Stimulated activated CD8-positive, alpha-beta memory T cell treated with anti-CD3 and anti-CD28 coated beads, Interleukin-2, amount 100 ng/mL, for 1 hour (primary cell): ENCODE measurements at places on chromosomes 1 and 21.

- no peak for DNase-seq
Measured at GRCh38 chr21:39182484-39183271, 573 bp downstream of the PSMG1 start.

GRCh38 chr1:1672181-1672965, 13.6 kb upstream of the CDK11B start:
- no peak for DNase-seq

GRCh38 chr1:72097851-72098570, 184.3 kb downstream of the NEGR1 start:
- no peak for DNase-seq

- no peak for DNase-seq
Measured at GRCh38 chr1:225711236-225711937, 58.5 kb upstream of the ENAH start.

GRCh38 chr1:17527036-17527914, 12.2 kb upstream of the ARHGEF10L start:
- DNase-seq = no peak

DNA sequence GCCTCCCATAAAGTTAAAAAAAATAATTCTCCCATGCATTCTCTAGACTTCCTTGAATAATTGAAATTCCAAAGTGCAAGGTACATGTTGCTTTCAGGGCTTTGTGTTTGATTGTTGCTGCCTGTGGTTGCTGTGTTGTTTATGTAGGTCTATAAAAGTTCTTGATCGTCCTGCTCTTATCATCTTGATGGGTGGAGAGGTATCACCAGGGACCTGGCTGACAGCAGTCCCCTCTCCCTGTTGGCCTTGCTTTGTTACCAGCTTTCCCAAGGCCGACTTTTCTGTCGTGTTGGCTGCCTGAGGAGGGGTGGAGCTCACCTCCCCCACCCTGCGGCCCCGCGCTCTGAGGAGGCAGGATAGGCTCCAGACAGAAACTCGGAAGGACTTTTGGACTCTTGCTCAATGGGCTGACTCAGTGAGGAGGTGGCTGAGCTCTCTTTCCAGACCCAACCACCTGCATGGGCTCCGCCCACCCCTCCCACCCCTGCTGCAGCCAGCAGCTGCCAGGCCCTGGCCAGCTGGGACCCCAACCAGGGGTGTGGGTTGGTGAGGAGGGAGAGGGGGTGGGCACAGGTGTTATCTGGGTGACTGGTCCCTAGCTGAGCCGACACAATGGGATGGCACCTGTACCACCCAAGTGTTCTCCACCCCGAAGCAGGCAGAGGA, 2.0 kb downstream of the INAVA start:
- no peak for DNase-seq

DNA sequence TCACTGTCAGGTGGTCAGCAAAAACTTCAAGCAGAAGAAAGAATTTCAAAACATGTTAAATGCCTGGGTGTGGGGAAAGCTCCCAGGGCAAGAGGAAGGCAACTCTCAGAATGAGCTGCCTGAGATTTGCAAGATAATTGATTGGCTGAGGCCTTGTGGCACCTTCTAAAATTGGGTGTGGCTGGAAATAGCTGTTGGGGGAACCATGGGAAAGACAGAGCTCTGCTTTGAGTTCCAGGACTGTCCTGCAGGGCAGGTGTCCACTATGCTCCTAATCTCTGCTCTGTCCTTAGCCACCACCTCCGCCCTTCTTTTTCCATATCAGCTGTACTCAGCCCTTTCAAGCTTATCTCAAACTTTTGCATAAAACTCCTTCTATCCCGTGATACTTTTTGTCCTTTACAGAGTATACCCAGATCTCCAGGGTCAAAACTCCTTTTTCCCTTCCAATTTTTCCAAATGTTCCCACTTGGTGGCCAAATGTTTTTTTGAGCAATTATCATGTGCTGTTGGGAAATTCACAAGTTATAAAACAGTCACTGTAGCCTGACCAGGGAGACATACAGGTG, 23.8 kb upstream of the PPP2R5A start:
- no peak for DNase-seq

- DNase-seq = no peak
Measured at GRCh38 chr1:86858524-86859261, 55.2 kb downstream of the SELENOF start.

DNA sequence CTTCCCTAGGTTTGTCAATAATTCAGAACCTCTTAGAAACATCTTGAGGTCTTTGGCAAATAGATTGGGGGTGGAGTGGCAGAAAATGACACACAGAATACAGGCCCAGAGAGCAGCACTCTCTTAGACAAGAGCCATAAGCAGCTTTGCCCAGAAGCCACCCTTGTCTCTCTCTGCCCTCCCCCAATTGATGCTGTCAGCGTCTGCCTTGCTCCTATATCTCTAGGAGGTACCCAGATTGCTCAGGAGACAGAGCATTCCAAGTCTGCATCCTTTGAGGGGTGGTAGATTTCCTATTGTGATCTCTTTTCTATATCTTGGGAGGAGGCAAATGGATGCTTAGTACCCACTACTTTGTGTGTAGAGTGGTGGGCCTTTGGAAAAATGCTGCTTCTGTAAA, 1.8 kb downstream of the RGL1 start:
- no peak for DNase-seq

DNA sequence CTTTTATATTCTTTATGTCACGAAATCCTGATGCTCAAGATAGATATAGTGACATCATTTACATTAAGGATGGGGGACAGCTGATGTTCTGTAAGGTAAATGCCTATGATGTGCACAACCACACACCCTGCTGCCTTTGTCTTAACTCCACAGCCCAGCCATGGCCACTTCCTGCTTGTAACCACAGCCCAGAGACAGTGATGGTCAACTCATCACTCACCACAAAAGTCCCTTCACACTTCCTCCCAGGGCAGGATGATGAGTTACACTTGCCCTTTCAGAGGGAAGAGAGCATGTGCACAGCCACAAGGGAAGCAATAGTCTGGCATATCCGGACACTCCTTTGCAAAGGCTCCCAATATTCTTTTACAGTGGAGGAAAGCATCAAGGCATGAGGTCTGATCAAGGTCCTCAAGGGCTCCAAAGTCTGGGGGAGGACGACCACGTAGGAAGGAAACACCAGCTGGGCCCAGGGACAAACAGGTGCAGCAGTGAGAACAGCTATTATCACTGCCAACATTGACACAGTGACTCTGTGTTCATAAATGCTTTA, 53.8 kb downstream of the PLPP3 start:
- no peak for DNase-seq

- DNase-seq = no peak
Measured at GRCh38 chr1:117815926-117816325, 113.5 kb downstream of the GDAP2 start.

- DNase-seq = no peak
Measured at GRCh38 chr21:21216047-21216446, 217.8 kb downstream of the NCAM2 start.

GRCh38 chr1:236002572-236002971, 62.3 kb downstream of the NID1 start:
- DNase-seq = no peak

DNA sequence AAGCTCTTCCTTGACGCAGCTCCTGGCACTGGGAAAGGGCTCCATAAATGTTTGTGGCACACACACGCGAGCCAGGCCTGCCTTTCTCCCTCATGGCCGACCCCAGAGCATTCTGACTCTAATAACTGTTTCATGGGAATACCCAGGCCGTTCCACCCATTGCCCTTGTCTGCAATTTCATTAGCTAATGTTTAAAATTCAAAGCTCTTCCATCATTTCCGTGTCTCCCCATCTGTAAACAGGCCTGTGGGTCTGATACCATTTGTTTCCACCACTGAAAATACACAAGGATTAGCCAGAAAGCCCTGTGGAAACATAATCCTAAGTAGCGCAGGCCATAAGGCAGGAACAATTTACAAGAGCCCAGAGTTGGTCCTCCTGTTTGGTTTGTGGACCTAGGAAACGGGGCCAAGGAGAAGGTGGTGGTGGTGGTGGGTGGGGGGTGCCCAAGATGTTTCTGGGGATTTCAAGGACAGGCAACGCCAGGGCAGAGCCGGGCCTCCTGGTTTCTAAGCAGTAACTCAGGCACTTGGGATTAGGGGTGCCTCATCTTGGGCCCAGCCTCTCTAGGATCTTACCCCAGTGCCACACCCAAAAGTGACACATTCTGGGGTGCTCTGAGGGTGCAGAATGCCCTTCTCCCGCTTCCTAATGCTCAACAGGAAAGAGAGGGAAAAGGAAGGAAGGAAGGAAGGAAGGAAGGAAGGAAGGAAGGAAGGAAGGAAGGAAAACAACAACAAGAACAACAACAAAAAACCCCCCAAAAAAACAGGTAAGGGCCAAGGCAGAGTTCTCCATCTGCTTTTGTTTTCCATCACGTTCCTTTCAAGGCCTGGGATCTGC, 79.4 kb downstream of the SSBP3 start:
- no peak for DNase-seq

DNA sequence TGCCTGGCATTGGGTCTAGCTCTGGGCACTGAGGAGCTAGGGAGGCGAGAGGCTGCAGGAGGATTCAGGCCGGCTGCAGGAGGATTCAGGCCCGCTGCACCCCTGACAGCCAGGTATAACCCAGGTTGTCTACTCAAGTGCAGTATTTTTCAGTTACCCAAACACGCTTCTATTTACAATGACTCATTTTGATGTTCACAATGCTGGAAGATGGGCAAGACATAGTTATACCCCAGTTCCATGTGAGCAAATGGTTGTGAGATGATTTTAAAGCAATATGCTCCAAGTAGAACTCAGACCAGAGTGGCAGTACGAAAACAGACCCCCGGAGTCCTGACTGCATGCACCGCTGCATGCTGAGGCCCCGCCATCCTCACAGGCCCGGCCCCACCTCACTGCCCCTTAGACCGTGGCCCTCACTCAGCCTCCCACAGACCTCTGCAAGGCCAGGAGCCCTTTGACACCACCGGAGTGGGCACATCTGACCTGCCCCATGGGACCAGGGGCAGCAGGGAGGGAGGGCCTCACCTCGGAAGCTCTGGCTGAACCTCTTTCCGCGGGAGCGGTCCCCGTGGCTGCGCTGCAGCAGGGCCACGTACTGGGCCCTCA, 553 bp downstream of the LEFTY1 start:
- no peak for DNase-seq

GRCh38 chr1:81470275-81470674, 330.5 kb upstream of the ADGRL2 start:
- no peak for DNase-seq

DNA sequence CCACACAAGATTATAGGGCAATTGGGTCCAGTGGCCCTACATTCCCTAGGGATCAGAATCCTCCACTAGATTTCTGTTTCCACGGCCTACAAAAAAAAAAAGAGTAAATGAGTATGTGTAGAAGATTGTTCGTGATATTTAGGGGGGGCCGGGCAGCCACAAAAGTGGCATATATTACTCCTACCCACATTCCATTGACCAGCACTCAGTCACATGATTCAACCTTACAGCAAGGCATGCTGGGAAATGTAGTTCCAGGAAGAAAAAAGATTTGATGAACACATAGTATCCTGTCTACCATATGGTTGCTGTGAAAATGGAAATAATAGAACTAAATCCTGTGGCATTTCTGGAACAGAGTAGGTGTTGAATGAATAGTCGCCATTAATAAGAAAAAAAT, 43.4 kb upstream of the GJB5 start:
- no peak for DNase-seq

GRCh38 chr21:27448960-27449359, 482.1 kb upstream of the ADAMTS5 start:
- no peak for DNase-seq

DNA sequence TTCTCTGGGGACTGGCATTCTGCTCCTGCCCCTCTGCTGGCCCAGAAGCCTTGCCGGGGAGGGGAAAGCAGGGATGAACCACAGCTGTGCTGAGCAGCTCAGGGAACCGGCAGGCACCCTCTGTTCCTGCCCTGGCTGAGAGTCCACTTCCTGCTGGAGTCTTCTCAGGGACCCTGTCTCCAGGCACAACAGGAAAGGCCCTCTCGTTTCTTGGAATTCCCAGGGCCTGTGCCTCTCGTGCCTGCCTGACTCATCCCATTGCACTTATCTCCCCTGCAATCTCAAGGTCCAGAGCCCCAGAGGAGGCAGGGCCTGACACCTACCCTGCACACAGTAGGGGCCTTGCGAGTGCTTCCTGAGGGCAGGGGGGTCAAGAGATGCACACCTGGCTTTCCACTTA, 1.1 kb upstream of the EDN2 start:
- no peak for DNase-seq

GRCh38 chr1:19385869-19386591, 73.9 kb downstream of the SLC66A1 start:
- no peak for DNase-seq

GRCh38 chr1:40861224-40862003, 749 bp downstream of the CITED4 start:
- no peak for DNase-seq

DNA sequence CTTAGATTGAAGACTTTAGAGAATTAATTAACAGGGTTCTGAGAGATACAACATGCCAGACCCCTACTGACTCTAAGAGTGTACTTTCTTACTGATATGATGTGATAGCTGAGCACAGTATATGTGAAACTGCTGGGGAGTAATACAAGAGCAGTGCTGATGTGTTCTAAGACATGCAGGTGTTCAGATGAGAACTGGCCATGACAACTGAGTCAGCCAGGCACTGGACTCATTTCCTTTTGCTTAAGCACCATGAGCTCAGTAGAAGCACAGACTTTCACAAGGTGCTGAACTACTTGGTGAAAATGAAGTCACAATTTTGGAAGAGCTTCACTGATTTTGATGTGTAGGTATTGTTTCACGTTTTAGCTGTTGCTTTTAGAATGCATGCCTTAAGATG, 15.9 kb upstream of the POGZ start:
- DNase-seq = no peak
